T-helper 2 cell (primary cell): ENCODE measurements at places on chromosomes 1 and 21.

DNA sequence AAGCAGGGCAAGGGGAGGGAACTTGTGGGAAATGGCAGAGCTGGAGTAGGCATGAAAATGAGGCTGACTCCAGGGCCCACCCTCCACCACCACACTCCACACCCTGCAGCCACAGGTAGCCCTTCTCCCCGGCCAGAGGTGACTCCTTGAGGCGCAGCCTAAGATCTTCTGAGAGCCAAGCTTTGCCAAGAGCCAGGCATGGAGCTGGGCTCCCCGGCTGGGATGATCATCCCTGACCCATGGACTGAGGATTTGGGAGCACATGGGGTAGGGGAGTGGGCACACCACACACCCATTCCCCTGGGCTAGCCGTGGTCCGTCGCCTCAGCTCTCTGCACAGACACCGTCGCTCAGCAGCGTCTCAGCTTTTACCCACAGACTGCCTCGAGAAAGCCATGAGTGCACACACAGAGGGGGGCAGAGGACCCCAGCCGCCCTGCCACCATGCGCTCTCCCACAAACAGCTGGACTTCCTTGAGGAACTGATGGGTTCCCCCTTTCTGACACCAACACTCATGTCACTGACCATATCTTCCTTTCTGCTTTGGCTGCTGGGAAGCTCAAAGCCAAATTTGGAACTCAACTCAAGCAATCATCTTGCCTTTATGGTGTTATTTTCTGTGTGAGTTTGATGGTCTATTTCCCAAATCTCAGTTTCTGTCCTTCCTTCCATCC, 123.6 kb upstream of the RUNX3 start:
- DNase-seq, result no peak

DNA sequence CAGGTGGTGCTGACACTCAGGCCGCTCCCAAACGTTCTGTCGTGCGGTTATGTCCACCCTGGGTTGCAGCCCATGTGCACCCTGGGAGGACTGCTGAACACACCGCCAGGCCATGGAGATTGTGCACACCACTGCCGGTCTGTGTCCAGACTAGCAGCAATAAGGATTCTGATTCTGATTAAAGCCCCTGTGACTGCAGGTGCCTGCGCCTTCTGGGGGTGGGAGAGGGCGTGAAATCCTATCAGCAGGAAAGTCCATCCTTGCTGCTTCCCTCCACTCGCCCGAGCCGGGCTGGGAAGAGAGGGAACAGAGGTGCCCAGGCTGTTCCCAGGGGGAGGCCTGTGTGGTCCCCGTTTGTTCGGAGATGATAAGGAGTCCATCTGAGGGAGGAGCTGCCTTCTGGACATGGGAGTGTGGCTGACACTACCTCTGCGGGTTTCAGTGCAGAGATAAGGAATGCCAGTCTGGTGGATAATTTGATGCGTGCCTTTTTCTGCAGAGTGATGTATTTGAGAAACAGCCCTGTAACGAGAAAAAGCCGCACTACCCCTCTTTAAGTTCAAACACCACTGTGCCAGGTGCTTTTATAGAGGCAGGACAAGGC, 41.2 kb downstream of the BACE2 start:
- no peak for DNase-seq

- DNase-seq, result no peak
Observed at GRCh38 chr1:150182247-150182646, 32.5 kb downstream of the PLEKHO1 start.

GRCh38 chr1:218371927-218372672, 27.0 kb downstream of the TGFB2 start:
- DNase-seq, result no peak

- no peak for DNase-seq
Observed at GRCh38 chr1:53586765-53587164, 127.6 kb downstream of the DMRTB1 start.

GRCh38 chr1:230176871-230177411, 109.9 kb downstream of the GALNT2 start:
- no peak for DNase-seq
